ENCODE measurements at places on chromosomes 3 and 15. TPM values are rescaled to one million over a fixed set of nuclear protein-coding genes. Genes with fewer than 3 reads are reported as not detected.

GPR62 gene
- 0.23 TPM for total RNA-seq

DNA sequence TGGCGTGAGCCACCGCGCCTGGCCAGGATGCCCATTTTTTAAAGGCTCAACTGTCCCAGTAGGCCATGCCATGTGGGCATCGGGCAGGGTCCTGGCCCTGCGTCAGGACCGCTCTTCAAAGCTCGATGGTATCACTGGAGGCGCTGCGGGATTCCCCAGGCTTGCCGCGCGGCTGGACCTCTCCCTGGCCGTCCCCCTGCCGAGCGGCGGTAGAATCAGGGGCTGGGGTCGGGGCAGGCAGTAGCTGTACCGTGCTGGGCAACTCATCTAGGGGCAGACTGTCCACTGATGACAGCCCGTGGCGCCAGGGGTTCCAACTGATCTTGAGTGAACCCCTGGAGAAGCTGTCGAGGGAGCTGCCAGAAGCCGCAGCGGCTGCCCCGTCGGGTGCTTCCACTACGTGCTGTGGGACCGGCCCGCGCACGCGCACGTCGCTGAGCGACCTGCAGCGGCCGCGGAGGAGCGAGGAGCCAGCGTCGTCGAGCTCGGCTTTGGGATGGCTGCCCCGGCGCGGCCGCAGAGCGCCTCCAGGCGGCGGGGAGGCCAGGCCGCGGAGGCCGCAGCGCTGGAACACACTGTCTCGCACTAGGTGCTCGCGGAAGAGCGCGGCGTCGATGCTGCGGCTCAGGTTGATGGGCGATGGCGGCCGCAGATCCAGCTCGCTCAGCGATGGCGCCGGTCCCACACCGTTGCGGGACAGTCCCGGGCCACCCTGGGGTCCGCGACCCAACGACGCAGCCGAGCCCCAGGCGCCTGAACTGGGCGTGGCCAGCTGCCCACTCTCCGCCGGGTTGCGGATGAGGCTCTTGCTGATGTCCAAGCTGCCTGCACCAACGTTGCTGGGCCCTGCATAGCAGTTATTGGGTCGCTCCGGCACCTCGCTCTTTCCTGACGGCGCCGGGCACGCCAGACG lies 5.8 kb downstream of the PRRT3 start:
- H3K27ac ChIP-seq, result peak overlapping the region; percentile 88
- H3K4me1 ChIP-seq, result peaks cover 5% of the 10 kb centered on the region
- H3K27me3 ChIP-seq, result no peaks in the 10 kb centered on the region

RETNLB gene
- not detected for total RNA-seq

DNA sequence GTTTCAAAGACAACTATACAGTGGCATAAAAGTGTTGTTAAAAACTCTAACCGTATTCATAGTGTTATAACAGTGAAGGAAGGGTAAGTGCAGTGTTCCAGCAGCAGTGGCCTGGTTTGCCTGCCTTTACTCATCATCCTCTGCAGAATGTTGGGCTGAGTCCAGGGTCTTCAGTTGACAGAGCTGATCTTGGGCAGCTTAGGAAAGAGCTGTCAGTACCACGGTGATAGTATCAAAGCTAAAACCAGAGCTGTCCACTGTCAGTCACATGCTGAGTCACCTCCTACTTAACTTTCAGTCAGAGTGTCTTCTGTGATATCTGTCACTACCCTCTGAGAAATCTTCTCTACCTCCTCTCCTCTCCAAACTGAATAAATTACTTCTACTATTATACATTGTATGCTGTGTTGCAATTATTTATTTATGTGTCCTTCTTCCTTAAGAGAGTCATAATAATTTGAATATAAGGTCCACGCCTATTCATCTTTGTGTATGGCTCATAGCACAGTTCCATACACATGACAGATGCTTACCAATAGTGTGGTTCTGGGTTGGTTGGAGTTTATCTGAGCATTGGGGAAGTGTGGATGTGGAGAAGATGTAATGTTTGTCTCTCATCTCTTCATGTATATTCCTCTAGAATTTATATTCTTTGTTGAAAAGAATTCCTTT lies 242.1 kb downstream of the ZIC1 start:
- no peaks in the 10 kb centered on the region for H3K36me3 ChIP-seq
- H3K27ac ChIP-seq, result no peak overlapping the region
- peak; percentile 30 for DNase-seq

- H3K4me3 ChIP-seq, result no peak overlapping the region
- DNase-seq, result peak; percentile 81
- H3K36me3 ChIP-seq, result no peaks in the 10 kb centered on the region
- peak overlapping the region; percentile 85 for H3K27ac ChIP-seq
Measured at GRCh38 chr15:70741107-70741531, 22.2 kb downstream of the UACA start.

TRAK1 gene
- 24.6 TPM for total RNA-seq

RFTN1 gene
- total RNA-seq, result 22.7 TPM

GRCh38 chr15:40471808-40472150 lies 995 bp downstream of the CHST14 start:
- H3K4me1 ChIP-seq, result no peaks in the 10 kb centered on the region
- H3K27me3 ChIP-seq, result no peaks in the 10 kb centered on the region
- H3K4me3 ChIP-seq, result peak overlapping the region; percentile 85
- H3K27ac ChIP-seq, result peak overlapping the region; percentile 97
- no peak for DNase-seq
- peaks cover 5% of the 10 kb centered on the region for H3K36me3 ChIP-seq

DNA sequence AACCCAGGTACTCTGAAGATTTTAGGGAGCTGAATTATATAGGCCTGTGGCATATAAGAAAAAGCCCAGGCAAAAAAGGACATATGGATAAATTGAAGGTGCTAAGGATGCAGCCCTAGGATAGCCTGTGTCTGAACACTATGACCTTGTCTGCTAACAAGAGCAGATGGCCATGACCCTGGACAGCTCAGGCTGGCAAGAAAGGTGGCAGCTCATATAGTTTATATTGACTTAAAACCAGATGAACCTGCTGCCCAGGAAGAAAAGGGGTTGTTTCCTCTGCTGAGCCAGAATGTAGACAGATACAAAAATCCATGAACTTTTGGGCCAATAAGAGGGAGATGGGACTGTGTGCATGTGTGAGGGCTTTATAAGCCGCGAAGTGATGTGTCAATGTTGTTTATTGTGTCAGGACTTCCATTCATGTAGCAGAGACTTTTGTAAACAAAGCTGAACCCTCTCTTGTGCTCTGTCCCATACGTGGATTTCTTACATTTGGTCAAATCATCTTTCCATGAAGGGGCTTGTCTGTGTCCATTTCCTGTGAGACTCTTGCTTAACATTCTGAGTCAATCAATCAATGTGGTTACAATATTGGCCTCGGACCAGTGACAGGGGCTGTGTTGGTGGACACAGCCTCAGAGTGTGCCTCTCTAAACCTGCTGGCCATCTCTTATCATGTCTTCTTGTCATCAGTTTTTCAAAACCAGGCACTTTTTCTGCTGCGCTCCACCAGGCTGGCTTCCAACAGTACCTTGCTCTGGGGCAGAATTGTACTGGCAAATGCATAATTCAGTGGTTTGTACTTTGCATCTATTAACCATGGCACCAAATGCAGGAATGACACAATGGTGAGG lies 321.2 kb downstream of the WDR72 start:
- H3K4me1 ChIP-seq, result no peaks in the 10 kb centered on the region
- no peak for DNase-seq

- H3K4me1 ChIP-seq, result peaks cover 35% of the 10 kb centered on the region
- H3K4me3 ChIP-seq, result no peak overlapping the region
- no peak for DNase-seq
- H3K27ac ChIP-seq, result peak overlapping the region; percentile 8
- no peaks in the 10 kb centered on the region for H3K27me3 ChIP-seq
Measured at GRCh38 chr3:127785711-127786265, 36.5 kb downstream of the MGLL start.

DNA sequence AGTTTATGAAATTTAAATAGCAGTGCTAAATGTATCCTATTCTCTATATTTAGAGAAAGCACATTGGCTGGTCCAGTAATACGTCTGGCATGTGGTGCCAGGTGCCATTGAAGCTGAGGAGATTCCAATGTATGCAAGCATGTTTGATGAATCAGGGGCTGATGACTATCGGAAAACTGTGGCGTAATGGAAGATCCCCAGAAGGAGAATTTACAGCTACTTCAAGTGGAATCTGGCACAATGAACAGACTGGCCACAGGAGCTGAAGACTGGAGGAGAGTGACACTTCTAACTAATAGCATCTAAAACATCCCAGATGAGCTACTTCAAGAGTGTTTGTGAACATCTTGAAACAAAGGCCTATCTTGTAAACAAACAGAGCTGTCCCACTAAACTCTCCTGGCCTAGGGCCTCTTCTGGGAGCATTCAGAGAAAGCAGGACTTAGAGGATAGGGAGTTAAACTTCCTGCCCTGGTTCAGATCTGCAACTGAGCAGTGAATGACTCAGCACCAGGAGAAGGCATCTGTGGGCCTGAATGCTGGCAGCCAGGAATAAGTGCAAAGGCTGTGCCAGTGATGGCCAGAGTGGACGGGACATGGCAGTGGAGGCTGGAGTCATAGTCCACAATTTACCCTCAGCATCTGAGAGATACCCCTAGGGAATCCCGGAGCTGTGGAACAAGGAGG lies 15.2 kb upstream of the ACTC1 start:
- no peak overlapping the region for H3K27ac ChIP-seq
- H3K36me3 ChIP-seq, result no peaks in the 10 kb centered on the region
- no peaks in the 10 kb centered on the region for H3K27me3 ChIP-seq
- DNase-seq, result no peak
- H3K4me3 ChIP-seq, result no peak overlapping the region
- no peaks in the 10 kb centered on the region for H3K4me1 ChIP-seq

GRCh38 chr15:50064673-50065072 lies 54.4 kb downstream of the ATP8B4 start:
- no peaks in the 10 kb centered on the region for H3K4me1 ChIP-seq
- no peaks in the 10 kb centered on the region for H3K36me3 ChIP-seq
- H3K4me3 ChIP-seq, result no peak overlapping the region
- no peak for DNase-seq

- DNase-seq, result no peak
- H3K36me3 ChIP-seq, result no peaks in the 10 kb centered on the region
- H3K27ac ChIP-seq, result no peak overlapping the region
Measured at GRCh38 chr3:147915057-147915456, 505.9 kb downstream of the ZIC1 start.

APOD gene
- 22.7 TPM for total RNA-seq

DNA sequence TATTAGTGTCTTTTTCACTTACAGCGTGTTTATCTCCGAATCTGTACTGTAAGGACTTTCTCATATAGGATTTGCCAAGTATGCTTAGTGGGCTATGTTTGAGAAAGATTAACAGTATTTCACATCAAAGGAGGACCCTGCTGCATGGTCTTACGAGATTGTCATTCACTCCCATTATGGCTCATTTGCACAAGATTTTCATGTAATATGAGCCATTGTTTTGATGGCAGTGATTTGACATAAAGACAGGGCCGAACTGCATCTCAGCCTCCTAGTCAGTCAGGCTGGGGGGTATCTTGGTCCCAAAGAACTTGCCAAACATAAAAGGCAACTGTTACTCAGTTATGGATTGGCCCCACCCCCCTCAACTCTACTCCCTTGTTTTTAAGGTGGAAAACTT lies 205.9 kb downstream of the ZIC1 start:
- no peak for DNase-seq
- no peaks in the 10 kb centered on the region for H3K27me3 ChIP-seq
- H3K4me1 ChIP-seq, result no peaks in the 10 kb centered on the region
- H3K4me3 ChIP-seq, result no peak overlapping the region
- H3K27ac ChIP-seq, result no peak overlapping the region
- no peaks in the 10 kb centered on the region for H3K36me3 ChIP-seq

- DNase-seq, result no peak
- H3K27ac ChIP-seq, result no peak overlapping the region
- no peak overlapping the region for H3K4me3 ChIP-seq
- no peaks in the 10 kb centered on the region for H3K4me1 ChIP-seq
- H3K36me3 ChIP-seq, result no peaks in the 10 kb centered on the region
Measured at GRCh38 chr3:66302288-66302687, 81.5 kb downstream of the SLC25A26 start.

- H3K27ac ChIP-seq, result no peak overlapping the region
- H3K4me1 ChIP-seq, result no peaks in the 10 kb centered on the region
- H3K4me3 ChIP-seq, result no peak overlapping the region
- no peaks in the 10 kb centered on the region for H3K27me3 ChIP-seq
Measured at GRCh38 chr3:68943753-68944500, 11.6 kb upstream of the TAFA4 start.

DNA sequence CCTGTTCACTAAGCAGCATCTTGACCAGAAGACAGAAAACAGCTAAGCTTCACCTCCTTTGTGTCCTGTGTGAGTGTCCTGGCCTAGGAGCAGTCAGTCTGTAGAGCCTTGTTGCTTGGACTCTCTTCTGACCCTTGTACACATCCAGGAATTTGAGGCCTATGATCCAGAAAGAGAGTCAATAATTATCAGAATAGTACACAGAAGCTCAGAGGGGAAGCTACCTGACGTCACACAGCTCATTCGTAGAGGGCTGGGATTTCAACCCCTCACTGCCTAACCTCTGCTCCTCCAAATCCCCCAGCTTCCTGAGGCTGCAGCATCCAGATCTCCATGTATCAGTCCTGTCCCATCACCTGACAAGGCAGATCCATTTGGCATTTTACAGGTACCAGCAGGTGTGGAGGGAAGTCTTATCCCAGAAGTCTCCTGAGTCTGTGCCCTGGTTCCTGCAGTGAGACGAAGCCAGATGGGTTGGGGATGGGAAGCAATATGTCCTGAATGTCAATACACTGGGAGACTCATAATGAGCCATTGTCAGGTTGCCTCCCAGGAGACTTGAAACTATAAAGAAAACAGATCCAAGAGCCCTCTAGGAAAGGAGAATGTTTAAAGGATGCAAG lies 203.1 kb downstream of the MINAR1 start:
- no peak overlapping the region for H3K27ac ChIP-seq
- no peak overlapping the region for H3K4me3 ChIP-seq
- H3K36me3 ChIP-seq, result no peaks in the 10 kb centered on the region
- no peaks in the 10 kb centered on the region for H3K4me1 ChIP-seq

GOLGA6L9 gene
- total RNA-seq, result 1.5 TPM

SLC6A20 gene
- not detected for total RNA-seq

SNX22 gene
- total RNA-seq, result 1.8 TPM

GSK3B gene
- 35.1 TPM for total RNA-seq

FOXL2 gene
- total RNA-seq, result 1.1 TPM

GRCh38 chr3:105584003-105584790 lies 217.5 kb downstream of the ALCAM start:
- H3K36me3 ChIP-seq, result no peaks in the 10 kb centered on the region
- H3K27ac ChIP-seq, result no peak overlapping the region
- no peaks in the 10 kb centered on the region for H3K4me1 ChIP-seq
- no peaks in the 10 kb centered on the region for H3K27me3 ChIP-seq

GOLGA6L4 gene
- total RNA-seq, result 1.5 TPM

All from adrenal gland (tissue), 19 donors.